Activated gamma-delta T cell (primary cell): ENCODE measurements at places on chromosomes 1 and 21.

GRCh38 chr1:15696956-15697521 is 12.9 kb downstream of the PLEKHM2 start:
- no peak for DNase-seq

DNA sequence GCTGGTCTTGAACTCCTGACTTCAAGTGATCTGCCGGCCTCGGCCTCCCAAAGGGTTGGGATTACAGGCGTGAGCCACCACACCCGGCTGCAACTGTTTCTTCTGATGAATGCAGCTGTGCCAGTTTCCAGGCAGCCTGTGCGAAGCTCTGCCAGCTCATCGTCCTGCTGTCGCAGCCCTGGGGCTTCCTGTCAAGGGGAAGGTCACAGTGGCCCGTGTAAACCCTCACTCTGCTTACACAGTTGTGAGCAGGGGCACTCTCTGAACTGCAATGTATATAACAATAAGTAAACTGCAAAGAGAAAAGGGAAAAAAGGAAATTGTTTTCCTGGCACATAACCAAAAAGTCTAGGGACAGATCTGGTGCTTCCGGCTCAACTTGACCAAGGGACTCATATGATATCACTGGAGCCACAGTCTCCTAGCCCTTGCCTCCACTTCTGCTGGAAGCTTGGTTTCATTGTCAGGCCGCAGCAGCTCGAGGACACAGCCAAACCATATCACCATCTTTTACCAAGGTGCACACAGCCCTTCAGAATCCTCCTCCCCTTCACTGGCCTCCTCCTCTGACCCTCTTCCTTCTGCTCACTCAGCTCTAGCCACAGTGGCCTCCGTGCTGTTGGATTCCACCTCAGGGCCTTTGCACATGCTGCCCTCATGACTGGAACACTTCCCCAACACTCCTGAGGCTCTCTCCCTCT is 22.8 kb upstream of the LBR start:
- DNase-seq, result no peak

DNA sequence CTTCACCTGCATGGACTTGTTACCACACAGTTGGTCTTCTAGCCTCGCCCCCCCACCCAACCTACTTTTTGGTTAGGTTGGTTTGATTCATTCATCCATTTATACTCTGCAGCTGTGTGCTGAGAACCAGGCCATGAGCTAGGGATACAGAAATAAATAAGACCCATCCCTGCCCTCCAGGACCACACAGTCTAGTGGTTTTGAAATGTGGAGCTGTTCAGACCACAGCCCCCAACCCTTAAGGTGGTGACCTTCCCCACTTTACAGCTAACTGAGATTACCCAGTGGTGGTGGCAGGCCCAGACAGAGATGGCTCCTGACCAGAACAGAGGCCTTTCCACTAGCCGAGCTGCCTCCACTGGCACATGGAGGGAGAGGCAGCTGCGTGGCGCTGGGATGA is 37.0 kb downstream of the LRRN2 start:
- no peak for DNase-seq

- DNase-seq, result no peak
Measured at GRCh38 chr1:43982808-43983207, 3.8 kb downstream of the B4GALT2 start.

- no peak for DNase-seq
Measured at GRCh38 chr21:32192291-32193097, 86.4 kb downstream of the MIS18A start.

GRCh38 chr1:17875882-17876280 is 120.7 kb downstream of the ACTL8 start:
- DNase-seq, result no peak

DNA sequence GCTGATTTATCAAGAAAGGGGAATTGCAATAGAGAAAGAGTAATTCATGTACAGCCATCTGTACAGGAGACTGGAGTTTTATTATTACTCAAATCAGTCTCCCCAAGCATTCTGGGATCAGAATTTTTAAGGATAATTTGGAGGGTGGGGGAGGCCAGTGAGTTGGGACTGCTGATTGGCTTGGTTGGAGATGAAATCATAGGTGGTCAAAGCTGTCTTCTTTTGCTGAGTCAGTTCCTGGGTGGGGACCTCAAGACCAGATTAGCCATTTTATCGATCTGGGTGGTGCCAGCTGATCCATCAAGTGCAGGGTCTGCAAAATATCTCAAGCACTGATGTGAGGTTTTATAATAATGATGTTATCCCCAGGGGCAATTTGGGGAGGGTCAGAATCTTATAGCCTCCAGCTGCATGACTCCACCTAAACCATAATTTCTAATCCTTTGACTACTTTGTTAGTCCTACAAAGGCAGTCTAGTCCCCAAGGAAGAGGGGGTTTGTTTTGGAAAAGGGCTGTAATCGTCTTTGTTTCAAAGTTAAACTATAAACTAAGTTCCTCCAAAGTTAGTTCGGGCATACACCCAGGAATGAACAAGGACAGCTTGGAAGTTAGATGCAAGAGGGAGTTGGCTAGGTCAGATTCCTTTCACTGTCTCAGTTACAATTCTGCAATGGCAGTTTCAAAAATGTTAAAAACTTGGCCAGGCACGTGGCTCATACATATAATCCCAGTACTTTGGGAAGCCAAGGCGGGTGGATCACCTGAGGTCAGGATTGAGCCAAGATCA is 16.9 kb upstream of the RAB3B start:
- DNase-seq, result no peak

- no peak for DNase-seq
Measured at GRCh38 chr1:109024646-109025045, 17.3 kb downstream of the WDR47 start.

DNA sequence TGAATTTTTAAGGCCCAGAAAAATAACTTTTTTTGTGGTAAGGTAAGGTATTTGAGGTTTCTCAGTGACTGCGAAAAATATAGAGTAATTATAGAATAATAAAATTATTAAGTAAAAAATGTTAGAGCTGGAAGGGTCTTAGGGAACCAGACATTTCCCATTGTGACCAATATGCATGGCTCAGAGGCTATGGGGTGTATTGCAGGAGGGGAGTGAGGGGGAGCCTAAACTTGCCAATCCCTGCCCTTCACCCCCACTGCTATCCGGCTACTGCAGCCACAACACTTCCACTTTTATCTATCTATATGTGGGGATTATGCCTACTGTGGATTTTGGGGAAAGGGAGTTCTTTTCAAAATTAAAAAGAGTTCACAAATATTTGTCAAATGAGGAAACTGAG is 7.6 kb upstream of the GADD45A start:
- DNase-seq, result no peak

GRCh38 chr1:36609241-36610027 is 126.7 kb upstream of the CSF3R start:
- DNase-seq, result no peak

DNA sequence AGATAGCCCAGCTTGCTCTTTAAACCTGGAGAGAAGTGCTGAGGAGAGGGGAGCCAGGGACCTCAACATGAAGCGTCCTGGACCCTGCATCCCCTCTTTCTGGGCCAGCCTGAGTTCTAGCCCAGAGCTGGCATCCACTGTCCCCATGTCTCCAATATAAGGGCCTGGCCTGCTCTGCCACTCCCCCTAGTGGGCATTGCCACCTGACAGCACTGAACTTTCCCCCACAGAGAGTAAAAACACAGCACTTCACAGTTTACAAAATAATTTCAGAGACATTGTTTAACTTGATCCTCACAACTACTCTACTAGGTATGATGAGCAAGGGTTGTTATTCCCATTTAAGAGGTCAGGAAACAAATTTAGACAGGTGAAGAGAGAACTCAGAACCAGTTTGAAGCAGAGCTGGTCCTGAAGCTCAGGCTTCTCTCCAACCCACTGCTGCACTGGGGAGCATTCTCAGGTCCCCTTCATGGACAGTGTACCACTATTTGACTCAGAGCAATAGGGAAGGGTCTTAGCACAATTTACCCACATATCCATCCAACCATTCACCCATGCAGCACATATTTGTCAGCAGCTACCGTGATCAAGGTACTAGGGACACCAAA is 151.2 kb downstream of the DMRTA2 start:
- DNase-seq, result no peak

DNA sequence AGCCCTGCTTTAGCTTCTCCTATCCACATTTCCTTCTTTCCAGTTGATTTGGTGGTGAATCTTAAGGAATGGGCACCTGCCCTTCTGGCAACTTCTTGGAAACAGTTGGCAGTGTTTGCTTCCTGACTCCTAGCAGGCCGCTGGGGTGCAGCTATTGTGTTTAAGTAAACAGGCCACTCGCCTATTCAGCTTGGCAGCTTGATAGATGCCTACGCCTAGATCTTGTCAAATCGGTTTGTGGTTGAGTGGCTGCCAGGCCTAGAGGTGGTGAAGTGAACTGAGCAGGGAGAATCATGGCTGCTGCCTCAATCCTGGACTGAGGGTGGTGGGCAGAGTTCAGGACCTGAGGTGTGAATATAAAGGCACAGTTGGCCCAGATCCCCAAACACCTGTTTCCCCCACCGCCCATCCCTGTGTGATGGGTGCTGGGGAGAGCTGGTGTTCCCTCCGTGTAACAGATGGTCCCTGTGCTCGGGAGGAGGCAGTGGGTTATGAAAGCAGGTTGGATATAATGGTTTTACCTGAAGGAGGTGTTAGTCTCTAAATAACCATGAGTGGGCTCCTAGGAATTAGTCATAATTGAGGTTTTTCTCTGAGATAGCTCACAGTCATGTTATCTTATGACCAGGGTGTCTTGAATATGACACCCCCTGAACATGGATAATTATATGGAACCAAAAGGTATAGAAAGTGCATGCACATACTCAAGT is 940 bp upstream of the PLA2G2C start:
- DNase-seq, result no peak

DNA sequence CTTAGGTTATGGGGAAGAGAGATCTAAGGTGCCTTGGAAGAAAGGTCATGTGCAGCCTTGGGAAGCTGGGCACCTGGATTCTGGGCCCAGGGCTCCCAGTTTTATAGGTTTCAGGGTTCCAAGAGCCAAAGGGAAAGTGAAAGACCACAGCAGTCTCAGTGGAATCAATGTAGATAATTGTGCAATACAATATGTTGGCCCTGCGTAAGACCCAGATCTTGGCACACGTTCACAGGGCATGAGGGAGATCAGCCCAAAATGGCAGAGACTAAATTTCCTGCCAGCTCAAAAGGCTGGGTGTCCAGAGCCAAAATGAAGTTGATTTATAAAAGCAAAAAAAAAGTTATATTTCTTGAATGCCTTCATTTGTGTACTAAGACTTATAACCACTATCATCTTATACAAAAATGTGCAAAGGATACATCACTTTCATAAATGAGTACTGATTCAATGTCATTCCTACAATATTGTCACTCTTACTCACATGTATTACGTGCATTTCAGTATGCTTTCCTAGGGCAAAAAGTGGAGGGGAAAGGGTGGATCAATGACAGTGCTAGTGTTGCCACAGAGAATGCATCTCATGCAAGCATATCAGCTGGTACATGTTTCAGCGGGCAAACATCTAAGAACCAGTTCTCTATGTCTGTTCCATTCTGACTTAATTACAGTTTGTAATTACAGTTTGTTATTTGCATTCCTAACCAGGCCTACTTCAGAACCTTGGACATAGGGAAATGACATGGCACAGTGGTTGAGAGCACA is 22.5 kb upstream of the NPL start:
- DNase-seq, result no peak

DNA sequence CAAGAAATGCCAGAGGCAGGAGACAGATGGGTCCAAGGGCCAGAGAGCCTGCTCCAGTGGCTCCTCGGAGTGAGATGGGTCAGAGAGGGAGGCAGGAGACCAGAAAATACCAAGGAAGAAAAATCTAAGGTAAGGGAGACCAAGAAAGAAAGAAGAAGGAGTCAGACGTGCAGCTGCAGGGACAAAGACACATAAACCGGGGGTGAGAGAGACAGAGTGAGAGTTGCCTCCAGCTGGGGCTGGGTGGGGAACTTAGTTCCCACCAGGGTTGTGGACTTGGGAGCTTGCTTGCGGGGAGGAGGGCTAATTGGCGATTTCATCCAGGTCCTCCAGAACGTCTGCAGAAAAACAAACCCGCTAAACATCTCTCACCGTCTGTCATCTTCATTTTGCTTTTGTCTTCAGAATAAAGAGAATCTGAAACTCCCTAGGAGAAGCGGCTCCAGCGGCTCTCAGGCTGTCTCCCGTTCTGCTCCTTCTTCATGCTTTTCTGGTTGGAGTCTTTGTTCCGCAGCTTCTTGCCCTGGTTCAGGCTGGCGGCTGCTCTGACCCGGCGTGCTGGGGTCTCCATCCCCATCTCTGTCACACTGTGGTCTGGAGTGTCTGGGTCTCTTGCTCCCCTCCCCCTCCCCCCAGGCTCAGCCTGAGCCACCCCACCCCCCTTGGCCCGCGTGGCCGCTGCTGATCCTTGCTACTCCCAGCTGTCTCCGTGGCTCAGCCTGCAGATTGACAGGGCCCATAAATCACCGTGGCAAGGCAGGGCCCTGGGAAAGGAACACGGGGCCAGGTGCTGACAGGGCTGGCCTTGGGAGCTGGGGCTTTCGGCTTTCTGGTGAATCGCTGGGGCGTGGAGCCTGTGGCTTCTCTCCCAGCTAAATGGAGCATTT is 66.6 kb downstream of the UBIAD1 start:
- DNase-seq, result no peak

DNA sequence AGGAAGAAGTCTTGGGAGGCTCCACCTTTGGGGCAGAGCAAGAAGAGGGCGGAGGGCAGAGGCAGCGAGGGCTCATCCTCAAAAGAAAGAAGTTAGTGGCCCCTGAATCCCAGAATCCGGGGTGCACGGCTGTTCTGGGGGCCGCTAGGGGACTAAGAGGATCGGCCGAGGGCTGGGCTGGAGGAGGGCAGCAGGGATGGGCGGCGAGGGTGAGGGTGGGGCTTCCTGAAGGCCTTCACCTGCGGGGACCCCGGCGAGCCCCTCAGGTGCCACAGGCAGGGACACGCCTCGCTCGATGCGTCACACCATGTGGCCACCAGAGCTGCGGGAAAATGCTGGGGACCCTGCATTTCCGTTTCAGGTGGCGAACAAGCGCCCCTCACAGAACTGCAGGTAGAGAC is 23.9 kb downstream of the COL6A1 start:
- DNase-seq, result no peak

DNA sequence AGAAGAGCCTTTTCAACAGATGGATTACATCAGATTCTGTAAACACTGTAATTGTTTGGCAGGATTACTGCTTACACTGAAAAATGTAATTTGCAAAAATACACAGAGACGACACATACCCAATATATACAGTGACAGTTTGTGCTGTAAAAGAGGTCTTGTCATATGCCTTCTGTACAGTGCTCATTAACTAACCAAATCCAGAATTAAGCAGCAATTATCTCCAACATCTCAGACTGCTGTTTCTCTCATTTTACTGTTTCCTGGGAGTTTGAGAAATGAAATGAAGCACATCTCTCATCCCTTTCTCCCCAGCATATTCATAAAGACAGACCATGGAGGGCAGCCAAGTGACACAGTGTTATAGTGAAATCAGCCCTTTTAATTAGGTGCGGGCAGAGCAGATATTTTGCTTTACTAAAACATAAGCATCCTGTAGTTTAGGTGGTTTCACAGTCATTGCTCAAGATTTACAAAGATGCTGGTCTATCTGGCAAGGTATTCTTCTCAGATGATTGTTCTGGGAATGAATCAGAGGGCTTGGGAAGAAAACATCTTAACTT is 618.4 kb upstream of the USP24 start:
- DNase-seq, result no peak

- DNase-seq, result no peak
Measured at GRCh38 chr1:28480308-28480707, 25.5 kb upstream of the RCC1 start.

- no peak for DNase-seq
Measured at GRCh38 chr1:99768524-99769245, 2.2 kb upstream of the FRRS1 start.

- DNase-seq, result no peak
Measured at GRCh38 chr1:118960026-118960561, 28.0 kb downstream of the TBX15 start.

GRCh38 chr1:74180490-74180889 is 17.5 kb downstream of the LRRIQ3 start:
- DNase-seq, result no peak

- DNase-seq, result no peak
Measured at GRCh38 chr1:245541369-245541768, 386.6 kb downstream of the KIF26B start.
